ENCODE measurements at places on chromosomes 6 and 20.

- no peak for DNase-seq
Measured at GRCh38 chr6:136253734-136254133, 3.6 kb upstream of the MTFR2 start.

DNA sequence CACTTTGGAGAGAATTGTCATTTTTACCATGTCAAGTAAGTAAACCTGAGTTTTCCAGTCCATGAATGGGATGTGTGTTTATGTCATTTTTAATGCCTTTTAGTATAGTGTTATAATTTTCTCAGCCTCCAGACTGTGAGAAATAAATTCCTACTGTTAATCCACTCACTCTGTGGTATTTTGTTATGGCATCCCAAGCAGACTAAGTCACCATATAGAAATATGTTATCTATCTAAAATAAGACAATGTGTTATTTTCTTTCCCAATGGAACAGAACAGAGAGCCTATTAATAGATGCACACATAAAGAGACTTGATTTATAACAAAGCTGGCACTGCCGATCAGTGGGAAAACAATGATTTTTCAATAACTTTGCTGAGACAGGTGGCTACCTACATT lies 70.2 kb upstream of the SLC4A11 start:
- DNase-seq, result no peak

DNA sequence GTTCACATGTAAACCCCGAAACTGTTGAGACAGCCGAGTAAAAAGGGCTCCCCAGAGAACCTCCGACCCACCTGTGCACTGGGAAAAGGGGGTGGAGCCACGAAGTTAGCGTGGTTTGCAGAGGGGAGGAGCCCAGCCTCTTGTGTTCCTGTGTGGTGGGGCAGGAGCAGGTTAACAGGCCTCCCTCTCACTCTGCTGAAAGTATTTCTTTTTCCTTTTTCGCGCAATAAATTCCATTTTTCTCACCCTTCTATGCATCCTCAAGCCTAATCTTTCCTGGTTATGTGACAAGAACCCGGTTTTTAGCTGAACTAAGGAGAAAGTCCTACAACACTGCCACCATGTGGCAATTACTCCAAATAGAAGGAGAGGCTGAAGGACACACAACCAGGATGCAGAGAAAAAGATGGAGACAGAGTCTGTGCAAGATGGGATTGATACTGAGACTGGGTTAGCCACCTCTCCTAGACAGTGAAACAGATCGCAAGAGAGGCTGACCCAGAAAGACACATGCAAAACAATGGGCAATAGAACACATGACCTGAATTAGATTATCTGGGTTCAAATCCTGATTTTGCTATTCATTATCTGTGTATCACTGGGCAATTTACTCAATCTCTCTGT lies 168.7 kb upstream of the PRSS16 start:
- DNase-seq, result no peak

GRCh38 chr20:38032585-38033329 lies 499 bp downstream of the TTI1 start:
- DNase-seq, result no peak

DNA sequence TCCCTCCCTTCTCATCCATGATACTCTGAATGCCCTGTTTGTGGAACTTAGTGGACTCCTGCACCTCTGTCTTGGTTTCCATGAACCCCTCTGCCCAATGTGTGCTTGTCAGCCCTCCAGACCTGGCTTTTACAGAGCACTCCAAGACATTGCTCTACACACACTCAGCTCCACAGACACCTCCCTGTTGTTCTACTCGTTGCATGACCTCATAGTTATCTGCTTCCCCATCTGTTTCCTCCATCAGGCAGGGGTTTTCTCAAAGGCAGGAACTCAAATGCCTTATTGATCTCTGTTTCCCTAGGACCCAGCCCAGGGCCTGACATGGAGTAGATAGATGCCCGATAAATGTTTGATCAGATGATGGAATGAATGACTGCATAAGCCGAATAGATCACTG lies 13.3 kb downstream of the PLCG1 start:
- no peak for DNase-seq

GRCh38 chr6:133208183-133208755 lies 32.9 kb upstream of the EYA4 start:
- DNase-seq, result no peak

DNA sequence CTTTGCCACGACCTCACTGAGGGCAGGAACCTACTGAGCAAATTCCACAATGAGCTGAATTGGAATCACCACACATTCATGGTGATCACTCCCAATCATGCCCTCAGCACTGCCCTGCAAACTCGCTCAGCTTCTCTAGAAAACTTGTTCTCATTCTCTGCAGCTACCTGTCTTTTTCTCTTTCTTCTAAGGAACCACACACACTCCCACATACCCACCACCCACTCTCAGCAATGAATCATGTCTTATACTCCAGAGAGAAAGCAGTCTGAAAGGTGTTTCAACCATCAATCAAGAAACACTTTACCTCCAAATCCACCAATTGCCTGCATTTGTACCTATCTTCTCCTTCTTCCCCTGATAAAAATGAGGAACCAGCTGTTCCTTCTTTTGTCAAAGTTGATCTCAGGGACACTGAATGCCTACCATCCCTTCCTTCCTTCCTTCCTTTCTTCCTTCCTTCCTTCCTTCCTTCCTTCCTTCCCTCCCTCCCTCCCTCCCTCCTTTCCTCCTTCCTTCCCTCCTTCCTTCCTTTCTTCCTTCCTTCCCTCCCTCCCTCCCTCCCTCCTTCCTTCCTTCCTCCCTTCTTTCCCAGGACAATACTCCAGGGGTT lies 84.6 kb upstream of the SGK1 start:
- DNase-seq, result no peak

GRCh38 chr6:158086054-158086503 lies 82.0 kb downstream of the SERAC1 start:
- DNase-seq, result no peak

GRCh38 chr20:52493171-52493721 lies 301.7 kb upstream of the ZFP64 start:
- no peak for DNase-seq
